ENCODE measurements at places on chromosomes 5 and 9.

DNA sequence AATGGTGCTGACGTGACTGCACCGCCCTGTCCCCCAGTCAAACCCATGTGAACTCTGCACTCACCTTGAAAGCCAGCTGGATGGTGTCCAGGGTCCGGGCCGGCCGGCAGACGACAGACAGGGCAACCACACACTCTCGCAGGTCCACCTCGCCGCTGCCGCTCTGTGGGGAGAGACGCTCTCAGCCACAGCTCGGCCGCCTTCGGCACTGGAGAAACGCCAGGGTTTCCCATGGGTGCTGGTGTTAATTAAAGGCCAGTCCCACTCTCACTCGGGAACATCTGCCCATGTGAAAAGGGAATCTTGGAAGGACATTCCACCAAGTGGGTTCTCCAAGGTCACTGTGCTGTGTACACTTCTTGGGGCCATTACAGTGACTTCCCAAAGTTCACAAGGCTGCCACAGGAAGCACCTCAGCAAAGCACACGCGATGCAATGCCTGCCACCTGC is 25.5 kb upstream of the SLC6A3 start:
- no peak for DNase-seq

GRCh38 chr5:168432903-168433302 is 53.4 kb upstream of the RARS1 start:
- no peak for DNase-seq

GRCh38 chr5:168023191-168023590 is 268.3 kb upstream of the WWC1 start:
- DNase-seq: no peak

GRCh38 chr9:28031521-28032267 is 458.4 kb upstream of the C9orf72 start:
- no peak for DNase-seq

GRCh38 chr5:80466669-80467485 is 21.0 kb upstream of the FAM151B start:
- no peak for DNase-seq

- DNase-seq: no peak
Measured at GRCh38 chr5:55073211-55073610, 29.2 kb upstream of the GZMA start.

- no peak for DNase-seq
Measured at GRCh38 chr5:36875051-36875789, 1.3 kb upstream of the NIPBL start.

- DNase-seq: no peak
Measured at GRCh38 chr9:10331157-10331556, 281.6 kb downstream of the PTPRD start.

DNA sequence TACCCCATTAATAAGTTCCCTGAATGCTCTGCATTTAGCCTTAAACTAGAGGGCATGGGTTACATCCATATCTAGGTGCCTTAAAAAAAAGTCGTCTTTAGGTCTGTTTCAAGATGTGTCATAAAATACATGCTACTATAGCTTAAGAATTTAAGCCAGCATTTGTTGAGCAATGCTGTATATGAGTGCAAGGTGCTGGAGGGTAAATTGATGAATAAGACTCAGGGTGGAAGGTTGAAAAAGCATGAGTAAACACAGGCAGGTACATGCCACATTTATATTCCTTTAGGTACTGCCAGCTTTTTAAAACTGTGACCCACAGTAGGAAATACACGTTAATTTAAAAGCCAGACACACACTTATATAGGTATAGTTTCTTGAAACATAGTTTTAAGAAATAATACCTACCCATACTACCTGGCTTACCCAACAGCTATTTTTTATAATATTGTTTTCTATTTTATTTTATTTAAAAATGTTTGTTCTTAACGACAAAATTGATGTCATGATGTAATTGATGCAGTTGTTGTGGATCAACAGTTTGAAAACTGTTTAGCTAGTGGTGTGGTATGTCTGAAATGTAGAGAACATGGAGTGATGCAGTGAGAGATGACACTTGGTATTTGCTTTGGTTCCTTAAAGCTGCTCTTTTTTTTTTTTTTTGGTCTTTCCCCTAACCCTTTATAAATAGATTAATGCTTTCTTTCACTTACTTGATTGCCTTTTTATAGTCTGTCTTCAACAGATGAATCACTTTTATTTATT is 3.9 kb downstream of the HMGCR start:
- DNase-seq: no peak

DNA sequence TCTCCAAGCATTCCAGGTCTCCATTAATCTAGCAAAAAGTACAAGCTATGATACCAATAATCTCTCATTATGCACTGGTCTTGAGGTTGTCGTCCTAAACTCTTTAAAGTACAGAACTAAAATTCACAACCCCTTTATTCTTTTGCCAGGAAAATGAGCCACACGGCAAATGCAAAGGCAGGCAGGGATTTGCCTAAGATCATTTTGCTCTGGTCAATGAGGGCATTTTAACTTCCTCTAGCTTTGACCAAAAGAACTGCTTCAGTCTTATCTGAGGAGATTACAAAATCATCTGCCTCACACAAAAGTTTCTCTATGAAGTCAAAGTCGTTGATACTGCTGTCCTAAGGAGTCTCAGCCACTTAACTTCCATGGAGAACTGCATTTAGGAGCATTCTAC is 51.8 kb downstream of the EPB41L4B start:
- no peak for DNase-seq

GRCh38 chr5:135885031-135885430 is 10.6 kb downstream of the IL9 start:
- no peak for DNase-seq

DNA sequence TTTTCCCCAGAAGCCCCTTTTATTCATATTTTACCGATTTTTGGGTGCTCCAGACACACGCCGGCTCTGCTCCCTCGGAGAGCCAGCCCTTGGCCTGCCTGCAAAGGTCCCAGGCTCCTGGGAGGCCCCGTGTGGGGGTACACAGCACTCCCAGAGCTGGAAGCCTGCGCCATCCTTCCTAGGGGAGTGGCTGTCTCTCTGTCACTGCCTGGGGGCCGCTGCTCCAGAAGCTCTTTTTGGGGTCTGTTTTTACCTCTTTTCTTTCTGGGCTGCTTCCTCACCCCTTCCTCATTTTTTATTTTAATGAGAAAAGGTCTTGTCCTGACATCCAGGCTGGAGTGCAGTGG is 119.1 kb upstream of the COL5A1 start:
- DNase-seq: no peak

- no peak for DNase-seq
Measured at GRCh38 chr9:70229026-70229425, 29.8 kb upstream of the SMC5 start.

DNA sequence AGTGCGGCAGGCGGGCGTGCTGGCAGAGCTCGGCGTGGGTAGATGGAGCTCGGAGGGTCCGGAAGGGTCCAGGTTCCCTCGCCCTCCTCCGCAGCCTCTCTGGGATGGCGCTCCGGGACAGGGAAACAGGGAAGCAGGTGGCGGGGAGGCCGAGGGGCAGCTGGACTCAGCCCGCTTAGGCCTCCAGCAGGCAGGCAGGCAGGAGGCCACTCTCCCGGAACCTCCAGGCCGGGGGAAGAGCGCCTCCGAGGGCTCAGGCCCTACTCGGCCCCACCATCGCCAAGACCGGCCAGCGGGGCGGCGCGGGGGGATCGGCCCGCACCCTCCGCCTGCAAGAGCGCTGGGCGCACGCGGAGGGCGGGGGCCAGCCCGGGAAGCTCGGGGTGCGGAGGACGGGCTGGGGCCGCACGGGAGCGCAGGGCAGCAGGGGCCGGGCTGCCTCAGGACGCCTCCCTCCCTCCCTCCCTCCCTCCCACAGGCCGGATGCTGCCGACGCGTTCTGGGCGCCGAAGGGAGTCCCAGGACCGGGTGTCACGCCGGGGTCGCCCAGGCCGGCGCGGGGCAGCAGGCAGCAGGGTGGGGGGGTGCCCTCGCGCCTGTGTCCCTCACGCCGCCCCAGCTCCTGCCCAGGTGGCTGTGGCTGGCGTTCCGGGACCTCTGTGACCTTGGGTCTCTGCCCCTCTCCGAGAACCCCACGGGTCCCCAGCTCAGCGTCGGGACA is 977 bp downstream of the MGAT4B start:
- DNase-seq: no peak

DNA sequence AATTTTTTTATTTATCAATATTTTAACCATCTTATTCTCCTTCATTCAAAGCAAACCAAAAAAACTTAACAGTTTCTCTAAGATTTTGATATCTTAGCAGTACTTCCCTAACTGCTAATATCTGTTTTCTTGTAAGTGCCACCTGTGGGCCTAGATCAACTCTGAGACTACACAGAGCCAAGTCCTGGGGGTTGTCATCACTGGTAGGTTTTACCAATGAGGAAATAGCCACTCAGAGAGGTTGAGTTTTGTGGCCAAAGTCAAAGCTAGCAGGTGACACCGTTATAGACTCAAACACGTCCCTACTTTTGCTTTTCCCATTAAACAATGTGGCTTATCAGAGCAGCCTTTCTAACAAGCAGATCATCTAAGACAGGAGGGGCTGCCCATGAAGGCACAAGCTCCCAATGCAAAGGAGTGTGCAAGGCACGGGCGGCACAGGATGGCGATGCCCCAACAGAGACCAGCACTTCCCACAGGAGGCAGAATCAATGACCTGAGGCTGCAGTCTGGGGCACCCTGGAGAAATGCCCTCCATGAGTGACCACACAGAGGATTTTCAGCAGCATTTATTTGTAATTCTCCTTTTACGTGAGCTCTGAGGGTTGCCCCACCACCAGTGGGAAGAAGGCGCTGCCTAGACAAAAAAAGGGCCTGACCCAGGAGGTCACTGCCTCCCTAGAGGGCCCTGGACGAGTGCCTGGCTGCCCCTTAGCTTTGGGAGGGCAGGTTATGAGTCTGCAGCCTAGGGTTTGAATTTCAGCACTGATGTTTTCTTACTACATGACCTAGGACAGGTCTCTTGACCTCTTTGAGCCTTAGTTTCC is 7.4 kb downstream of the TBC1D2 start:
- no peak for DNase-seq

DNA sequence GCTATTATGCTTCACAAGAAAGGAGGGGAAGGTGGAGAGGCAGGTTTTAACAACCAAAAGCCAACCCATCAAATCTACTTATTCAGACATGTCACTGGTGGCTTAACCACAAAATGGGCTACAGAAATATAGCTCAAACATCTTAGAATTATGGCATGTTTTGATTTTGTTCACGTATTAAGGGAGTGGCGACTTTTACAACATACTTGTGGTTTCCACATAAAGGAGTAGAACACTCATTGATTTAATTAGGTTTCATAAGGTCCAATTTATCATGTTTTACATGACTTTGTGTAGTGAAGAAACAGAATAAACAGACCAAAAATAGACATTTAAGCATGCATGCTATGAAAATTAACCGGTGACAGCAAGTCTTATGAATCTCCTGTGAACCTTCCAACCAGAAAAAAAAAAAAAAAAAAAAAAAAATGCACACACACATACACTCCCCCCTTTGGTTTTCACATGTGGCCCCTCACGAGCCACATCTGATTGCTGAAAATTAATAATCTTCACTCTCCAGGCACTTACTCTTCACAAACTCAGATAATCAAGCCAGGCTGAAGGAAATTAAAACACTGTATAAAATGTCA is 5.4 kb downstream of the ZNF608 start:
- no peak for DNase-seq
